ENCODE measurements at places on chromosomes 16 and 17.

- DNase-seq = no peak
Observed at GRCh38 chr17:38341035-38341721, 2.6 kb downstream of the GPR179 start.

- no peak for DNase-seq
Observed at GRCh38 chr17:53133876-53134275, 688.9 kb upstream of the KIF2B start.

GRCh38 chr16:58013201-58013956, 12.2 kb downstream of the USB1 start:
- DNase-seq = no peak

DNA sequence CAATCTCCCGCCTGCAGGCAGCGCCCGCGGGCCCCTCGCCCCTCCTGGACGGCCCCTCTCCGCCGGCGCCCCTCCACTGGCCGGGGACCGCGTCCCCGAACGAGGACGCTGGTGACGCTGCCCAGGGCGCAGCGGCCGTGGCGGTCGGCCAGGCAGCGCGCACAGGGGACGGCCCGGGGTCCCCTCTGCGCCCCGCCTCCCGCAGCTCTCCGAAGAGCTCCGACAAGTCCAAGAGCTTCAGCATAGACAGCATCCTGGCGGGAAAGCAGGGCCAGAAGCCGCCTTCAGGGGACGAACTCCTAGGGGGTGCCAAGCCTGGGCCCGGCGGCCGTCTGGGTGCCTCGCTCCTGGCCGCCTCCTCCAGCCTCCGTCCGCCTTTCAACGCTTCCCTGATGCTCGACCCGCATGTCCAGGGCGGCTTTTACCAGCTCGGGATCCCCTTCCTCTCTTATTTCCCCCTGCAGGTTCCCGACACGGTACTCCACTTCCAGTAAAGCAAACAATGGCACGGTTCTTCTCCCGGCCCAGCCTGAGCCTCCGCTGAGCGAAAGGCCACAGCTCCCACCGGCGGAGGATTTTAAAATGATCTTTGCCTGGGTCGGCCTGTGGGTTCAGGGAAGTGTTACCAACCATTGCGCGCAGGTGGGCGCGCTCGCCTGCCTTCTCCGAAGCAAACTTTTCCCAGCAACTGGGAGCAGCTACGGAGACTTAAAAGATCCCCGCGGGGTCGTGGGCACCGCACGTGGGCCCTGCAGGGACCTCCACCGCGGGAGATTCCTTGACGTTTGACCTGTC, 1.1 kb downstream of the FOXL1 start:
- DNase-seq = no peak

DNA sequence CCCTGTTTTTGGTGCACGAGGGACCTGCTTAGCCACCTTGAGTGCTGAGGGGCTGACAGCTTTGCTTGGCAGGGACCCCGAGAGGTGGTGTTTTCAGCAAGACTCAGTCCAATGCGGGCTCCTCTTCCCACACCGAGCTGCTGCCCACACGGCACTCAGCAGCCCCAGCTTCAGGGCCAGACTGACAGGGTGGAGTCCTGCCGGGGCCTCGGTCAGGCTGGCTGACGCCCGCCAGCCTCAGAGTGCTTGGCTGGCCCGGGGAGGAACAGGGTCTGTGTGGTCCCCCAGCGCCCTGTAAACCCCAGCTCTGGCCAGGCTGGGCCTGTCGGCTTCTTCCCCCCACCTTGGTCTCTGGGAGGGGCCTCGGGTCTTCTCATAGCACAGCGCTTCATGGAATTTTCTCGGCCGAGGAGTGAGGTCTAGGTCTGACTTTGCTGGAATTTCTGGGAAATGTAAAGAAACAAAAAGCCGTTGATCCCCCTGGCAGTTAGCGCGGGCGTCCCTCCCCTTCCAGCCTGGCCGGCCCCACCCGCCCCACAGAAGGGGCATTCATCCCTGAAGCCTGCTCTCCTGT, 2.6 kb downstream of the SOX8 start:
- no peak for DNase-seq

- no peak for DNase-seq
Observed at GRCh38 chr16:88385831-88386815, 3.4 kb downstream of the ZNF469 start.

DNA sequence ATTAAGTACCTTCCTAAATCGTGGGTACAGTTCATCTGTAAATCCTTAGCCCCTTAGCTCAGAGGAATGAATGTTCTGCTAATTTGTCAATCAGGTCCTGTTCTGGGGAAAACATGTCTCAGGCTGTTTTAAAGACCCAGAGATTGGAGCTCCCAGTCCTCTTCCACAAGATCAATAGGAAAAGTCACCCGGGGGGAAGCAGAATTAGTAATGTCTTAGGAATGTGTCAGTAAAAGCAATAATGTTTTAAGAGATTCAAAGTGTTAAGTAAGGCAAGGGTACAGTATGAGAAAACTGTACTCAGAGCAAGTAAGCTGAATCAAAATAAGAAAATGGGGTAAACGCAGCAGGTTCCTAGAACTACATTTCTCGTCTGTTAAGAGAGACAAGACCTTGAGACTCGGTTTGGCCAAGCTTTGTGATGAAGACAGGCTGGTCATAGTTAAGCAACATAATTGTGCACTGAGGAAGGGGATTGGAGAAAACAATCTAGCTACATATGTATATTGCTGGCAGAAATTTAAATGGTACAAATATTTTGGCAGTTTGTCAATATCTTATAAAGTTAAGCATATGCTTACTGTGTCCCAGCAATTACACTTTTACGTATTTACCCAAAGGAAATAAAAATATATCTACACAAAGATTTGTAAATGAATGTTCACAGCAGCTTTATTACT, 192.9 kb upstream of the C17orf78 start:
- no peak for DNase-seq

DNA sequence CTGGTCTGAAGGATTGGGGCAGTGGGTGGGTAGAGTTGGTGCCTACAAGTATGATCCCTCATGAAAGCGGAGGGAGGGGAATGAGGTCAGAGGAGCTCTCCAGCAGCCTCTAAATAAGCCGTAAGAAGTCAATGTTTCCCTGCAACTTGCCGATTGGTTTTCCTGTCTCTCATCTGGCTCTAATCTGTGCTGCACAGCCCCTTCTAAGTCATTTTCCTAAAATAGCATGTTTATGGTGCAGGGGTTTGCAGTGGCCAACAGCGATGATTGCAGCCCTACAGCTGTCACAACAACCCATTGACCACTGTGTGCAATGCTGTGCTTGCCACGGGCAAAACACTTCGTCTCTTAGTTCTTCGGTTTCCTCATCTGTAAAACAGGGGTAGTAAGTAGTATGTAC, 189.2 kb downstream of the PRKCB start:
- no peak for DNase-seq

GRCh38 chr16:10169904-10170410, 12.3 kb downstream of the GRIN2A start:
- no peak for DNase-seq

- DNase-seq = no peak
Observed at GRCh38 chr16:20901068-20901435, 481 bp downstream of the LYRM1 start.

DNA sequence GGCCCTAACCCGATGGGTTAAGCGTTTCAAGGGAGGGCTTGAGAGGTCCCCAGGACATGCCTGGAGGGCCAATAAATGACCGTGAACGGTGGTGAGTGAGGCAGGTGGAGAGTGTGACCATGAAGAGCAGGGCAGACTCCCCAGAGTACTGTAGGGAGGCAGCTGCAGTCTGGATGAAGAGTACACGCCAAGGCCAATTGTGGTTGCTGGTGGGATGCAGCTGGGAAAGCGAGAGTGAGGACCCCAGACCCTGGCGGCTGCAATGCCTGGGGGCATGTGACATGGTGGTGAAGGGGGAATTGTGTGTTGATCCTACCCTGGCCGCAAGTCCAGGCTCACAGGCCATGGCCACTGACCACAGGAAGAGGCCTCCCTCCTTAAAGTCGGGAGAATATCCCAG, 62.9 kb downstream of the TMEM235 start:
- DNase-seq = no peak

DNA sequence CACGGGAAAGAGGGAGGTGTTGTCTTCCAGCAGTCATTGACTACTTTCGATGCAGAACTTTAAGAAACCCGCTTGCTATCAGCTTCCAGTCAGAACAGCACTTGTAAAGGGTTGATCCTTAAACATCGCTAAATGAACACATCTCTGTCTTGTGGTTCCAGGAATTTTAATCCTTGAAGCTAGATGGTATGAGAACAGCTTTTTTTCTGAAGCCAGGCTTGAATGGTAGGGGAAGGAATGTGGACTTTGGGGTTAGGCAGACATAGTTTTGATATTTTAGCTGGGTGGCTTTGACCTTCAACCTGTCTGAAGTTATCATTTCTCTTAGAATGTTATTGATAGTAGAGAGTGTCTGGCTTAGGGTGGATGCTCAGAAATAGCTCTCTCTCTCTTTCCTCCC, 81.1 kb downstream of the RGS9 start:
- DNase-seq = no peak

DNA sequence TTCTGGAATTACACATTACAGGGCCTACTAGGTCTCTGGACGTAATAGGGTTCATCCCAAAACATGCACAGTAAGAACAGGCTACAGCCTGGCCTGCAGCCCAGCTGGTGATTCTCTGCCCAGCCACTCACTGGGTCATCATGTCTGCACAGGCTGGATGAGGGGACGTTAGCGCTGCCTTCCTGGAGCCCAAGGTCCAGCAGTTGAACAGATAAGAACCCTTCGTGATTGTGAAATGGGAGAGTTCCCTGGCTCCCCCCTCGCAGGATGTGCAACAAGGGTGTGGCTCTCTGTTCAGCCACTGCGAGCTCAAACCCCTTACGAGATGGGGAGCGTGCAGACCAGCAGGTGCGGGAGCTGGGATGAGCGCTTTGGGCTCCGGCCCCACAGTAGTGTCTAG, 200.0 kb upstream of the CDH5 start:
- DNase-seq = no peak

DNA sequence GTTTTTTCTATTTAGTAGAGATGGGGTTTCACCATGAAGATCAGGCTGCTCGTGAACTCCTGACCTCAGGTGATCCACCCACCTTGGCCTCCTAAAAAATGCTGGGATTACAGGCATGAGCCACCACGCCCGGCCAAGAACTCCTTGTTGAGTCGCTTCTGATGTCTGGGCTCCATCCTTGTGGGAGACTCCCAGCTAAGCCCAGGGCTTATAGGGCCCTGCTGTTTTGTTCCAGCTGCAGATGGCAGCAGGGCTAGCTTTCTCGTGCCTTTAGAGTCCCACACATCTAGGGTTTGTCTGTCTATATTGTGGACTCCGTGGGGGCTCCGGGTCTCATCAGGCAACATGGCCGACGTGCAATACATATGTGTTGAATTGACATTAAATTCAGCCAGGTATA, 39.3 kb upstream of the MED9 start:
- DNase-seq = no peak

- DNase-seq = no peak
Observed at GRCh38 chr16:72278301-72278700, 106.3 kb upstream of the PMFBP1 start.

DNA sequence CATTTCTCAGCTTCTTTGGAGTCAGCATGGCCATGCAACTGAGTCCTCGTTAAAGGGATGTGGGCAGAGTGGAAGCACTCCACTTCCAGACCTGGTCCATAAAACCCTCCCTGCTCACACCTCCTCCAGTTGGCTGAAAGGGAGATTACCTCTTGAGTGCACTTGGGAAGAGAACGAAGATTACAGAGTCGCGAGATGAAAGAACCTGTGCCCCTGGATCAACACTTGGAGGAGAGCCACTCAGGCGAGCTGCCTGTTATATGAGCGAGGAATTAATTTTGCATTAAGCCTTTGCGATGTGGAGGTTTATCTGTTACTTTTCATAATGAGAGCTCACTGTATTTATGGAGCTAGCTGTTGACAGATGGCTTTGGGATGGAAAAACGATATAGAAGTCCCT, 147.9 kb downstream of the MAF start:
- no peak for DNase-seq

DNA sequence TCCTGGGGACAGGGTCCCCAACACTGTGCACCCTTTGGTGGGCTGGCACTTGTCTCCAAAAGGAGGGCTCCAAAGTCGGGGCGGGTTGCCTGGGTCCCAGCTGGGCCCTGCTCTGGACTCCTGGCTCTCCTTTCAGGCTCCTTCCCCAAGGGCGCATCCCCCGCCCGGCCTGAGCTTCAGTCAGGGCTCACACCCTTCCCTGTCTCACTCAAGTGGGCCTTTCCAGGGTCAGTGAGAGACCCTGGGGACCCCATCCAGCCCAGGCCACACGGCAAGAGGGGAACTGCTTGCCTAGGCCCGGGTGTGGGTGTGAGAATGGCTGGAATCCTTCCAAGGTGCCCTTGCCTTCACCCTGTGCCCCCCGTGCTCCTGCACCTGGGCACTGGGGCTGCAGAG, 41.8 kb upstream of the SLC38A10 start:
- DNase-seq = no peak

- DNase-seq = no peak
Observed at GRCh38 chr17:81687770-81688541, 4.1 kb downstream of the HGS start.

DNA sequence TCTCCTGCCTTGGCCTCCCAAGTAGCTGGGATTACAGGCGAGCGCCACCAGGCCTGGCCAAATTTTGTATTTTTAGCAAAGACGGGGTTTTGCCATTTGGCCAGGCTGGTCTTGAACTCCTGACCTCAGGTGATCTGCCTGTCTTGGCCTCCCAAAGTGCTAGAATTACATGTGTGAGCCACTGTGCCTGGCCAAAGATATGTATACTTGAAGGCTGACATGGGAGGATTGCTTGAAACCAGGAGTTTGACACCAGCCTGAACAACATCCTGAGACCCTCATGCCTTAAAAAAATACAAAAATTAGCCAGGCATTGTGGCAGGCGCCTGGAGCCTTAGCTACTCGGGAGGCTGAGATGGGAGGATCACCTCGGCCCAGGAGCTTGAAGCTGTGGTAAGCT, 3.1 kb downstream of the BCAS3 start:
- no peak for DNase-seq

GRCh38 chr16:86030116-86030515, 131.2 kb downstream of the IRF8 start:
- no peak for DNase-seq
